ENCODE measurements at places on chromosomes 12 and 14. TPM values are rescaled to one million over a fixed set of nuclear protein-coding genes. Genes with fewer than 3 reads are reported as not detected.

Gene AKAP3
- 13.9 TPM for total RNA-seq

Gene CCND2
- total RNA-seq: 31.6 TPM

Gene HOXC12
- not detected for total RNA-seq

Gene CAPZA3
- 6.4 TPM for total RNA-seq

Gene SAMD15
- 2.9 TPM for total RNA-seq

Gene CLEC2A
- total RNA-seq: not detected

Gene MIPOL1
- 31.4 TPM for total RNA-seq

Gene SLC4A8
- total RNA-seq: 10.5 TPM

Gene PCED1B
- 0.87 TPM for total RNA-seq

Gene MDM2
- total RNA-seq: 95.6 TPM

Gene RGS6
- total RNA-seq: 3.2 TPM

Gene HSPB8
- 67.0 TPM for total RNA-seq

Gene ADAMTS20
- total RNA-seq: not detected

All from prostate gland (tissue), 2 donors.